IPS DF 19.7 (cell line): ENCODE measurements at places on chromosomes 5 and 9.

DNA sequence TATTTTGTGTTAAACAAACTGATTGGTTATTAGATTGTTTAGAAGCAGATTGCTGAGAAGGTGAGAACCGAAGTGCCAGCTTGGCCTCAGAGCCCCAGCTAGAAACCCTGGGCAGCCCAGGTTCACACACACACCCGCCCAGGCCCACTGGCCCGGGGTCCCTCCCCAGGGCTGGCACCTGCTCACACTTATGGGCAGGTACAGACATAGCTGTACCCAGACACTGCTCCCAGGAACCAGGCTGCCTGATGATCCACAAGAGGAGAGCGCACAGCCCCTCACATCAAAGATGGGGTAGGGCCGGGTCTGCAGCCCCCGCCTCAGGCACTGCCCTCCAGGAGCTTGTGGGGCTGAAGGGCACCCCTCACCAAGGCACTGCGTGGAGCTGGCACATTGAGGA is 33.2 kb downstream of the HK3 start:
- DNase-seq, result no peak

GRCh38 chr5:18745988-18746615 is 1111.8 kb downstream of the TAF11L14 start:
- no peak for DNase-seq

- DNase-seq, result no peak
These were observed 193.5 kb downstream of the GAS1 start for GRCh38 chr9:86753836-86754235.

- DNase-seq, result no peak
These were observed 225.0 kb downstream of the KCTD16 start for GRCh38 chr5:144395704-144396103.

GRCh38 chr5:142873831-142874230 is 103.7 kb downstream of the ARHGAP26 start:
- no peak for DNase-seq

GRCh38 chr5:154493274-154493673 is 15.2 kb upstream of the HAND1 start:
- DNase-seq, result no peak

DNA sequence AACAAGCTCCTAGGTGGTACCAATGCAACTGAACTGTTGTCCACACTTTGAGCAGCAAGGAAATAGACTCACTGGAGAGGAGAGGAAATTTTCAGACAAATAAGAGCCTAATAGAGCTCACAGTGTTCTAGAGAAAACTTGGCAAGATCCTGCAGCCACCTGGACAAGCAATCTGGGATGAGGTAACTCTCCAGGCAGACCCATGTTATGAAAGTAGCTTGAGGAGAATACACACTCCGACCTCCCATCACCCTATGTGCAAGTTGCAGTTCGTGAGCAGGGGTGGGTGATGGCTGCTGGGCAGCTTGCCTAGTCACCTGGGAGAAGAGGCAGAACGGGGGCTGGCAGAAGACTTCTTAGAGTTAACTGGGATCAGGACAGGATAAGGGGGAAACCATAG is 102.2 kb downstream of the KLF4 start:
- no peak for DNase-seq
